Vagina (tissue), 2 donors: ENCODE measurements at places on chromosomes 11 and 22. TPM values are rescaled to one million over a fixed set of nuclear protein-coding genes. Genes with fewer than 3 reads are reported as not detected.

DNA sequence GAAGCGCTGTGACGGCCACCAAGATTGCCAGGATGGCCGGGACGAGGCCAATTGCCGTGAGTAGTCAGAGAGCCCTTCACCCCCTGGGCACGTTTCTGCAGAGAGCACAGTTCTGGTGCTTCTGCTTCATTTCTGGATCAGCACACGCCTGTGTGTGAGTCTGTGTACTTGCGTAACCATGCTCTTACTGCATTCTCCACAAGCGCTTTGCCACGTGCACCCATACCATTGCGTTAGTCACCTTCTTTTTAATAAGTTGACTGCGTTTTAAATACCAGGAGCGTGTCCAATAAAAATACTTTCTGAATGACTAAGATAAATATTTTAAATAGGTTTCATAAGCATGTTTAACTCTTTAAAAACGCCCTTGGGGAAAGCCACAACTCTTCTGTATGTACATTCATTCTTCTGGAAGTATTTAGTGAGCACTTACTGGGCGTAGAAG is 143.0 kb upstream of the SORL1-AS1 start:
- H3K4me3 ChIP-seq, result no peak overlapping the region
- H3K36me3 ChIP-seq, result no peaks in the 10 kb centered on the region
- no peaks in the 10 kb centered on the region for H3K27me3 ChIP-seq
- no peak for DNase-seq

DNA sequence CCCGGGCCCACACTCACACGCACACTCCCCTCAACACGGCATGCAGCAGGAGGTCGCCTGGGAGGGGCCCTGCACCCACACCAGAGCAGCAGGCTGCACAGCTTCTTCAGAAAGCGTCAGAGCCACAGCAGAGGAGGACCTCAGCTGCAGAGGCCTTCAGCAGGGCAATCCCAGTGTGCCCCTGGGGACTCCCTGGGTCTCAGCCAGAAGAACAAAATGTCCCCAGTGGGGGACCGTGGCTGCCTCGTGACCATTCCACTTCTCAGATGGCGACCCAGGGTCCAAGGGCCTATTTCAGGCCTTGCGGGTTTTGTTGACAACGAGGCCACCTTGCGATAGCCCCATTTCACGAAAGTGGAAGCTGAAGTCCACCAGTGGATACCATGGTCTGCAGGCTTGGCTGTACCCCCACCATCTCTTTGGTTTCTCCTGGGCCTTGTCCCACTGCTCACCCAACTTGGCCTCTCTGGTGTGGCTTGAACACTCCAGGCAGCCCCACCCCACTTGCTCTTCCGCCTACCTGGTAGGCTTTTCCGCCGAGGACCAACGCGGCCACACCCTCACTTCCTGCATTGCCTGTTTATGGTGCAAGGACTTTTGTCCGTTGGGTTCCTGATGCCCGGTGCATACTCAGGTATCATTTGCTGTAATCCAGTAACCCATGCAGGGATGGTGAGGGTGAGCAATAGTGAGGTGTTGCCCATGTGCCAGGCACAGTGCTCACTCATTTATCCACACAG is 38.1 kb downstream of the MB start:
- no peak for DNase-seq
- no peaks in the 10 kb centered on the region for H3K27me3 ChIP-seq
- H3K36me3 ChIP-seq, result no peaks in the 10 kb centered on the region
- H3K4me3 ChIP-seq, result no peak overlapping the region
- H3K4me1 ChIP-seq, result peaks cover 6% of the 10 kb centered on the region

DNA sequence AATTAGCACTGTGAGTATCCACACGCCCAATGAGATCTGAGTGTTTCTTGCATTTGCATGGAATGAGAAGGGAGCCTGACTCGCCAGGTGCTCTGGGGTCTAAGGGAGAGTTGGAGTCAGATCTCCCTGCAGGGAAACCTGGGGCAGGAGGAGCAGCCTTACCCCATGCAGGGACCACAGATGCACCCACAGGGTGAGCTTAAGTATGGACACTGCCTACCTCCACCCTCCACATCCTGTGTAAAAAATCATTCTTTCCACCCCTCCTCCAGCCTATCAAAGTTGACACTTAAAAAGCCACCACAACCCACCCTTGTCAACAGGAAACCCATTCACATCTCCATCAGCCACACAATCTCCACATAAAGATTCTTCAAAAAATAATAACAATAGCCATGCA is 67.0 kb upstream of the IGLL5 start:
- no peak for DNase-seq
- H3K27me3 ChIP-seq, result no peaks in the 10 kb centered on the region
- H3K27ac ChIP-seq, result no peak overlapping the region
- H3K36me3 ChIP-seq, result no peaks in the 10 kb centered on the region

- H3K27ac ChIP-seq, result no peak overlapping the region
- H3K4me1 ChIP-seq, result peaks cover 26% of the 10 kb centered on the region
- H3K27me3 ChIP-seq, result no peaks in the 10 kb centered on the region
Observed at GRCh38 chr11:78741741-78742140, 167.1 kb upstream of the NARS2 start.

The CALCA gene
- not detected for total RNA-seq

The MMP27 gene
- total RNA-seq, result not detected

The MRGPRX4 gene
- total RNA-seq, result not detected
